Fibroblast of villous mesenchyme (primary cell): ENCODE measurements at places on chromosomes 6 and 20. TPM values are rescaled to one million over a fixed set of nuclear protein-coding genes. Genes with fewer than 3 reads are reported as not detected.

GRCh38 chr6:150491131-150491810 is 108.4 kb upstream of the PLEKHG1 start:
- no peak for DNase-seq

DNA sequence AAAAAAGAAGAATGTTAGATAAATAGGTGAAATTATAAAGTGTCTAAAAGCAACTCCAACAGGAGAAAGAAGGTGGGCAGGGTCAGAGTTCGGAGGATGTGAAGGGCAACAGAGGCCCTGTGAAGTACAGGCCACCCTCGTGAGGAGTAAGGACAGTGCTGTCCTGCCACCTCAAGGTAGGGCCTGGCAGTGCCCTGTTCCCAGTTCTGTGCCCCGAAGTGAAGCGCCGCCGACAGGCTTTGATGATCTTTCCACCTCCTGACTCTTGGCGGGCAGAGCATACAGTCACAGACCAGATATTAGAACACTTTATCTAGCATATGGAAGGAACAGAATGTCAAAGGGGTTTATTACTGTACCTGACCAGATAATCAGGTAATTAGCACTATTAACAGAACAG is 75.8 kb downstream of the GJA10 start:
- DNase-seq = no peak

DNA sequence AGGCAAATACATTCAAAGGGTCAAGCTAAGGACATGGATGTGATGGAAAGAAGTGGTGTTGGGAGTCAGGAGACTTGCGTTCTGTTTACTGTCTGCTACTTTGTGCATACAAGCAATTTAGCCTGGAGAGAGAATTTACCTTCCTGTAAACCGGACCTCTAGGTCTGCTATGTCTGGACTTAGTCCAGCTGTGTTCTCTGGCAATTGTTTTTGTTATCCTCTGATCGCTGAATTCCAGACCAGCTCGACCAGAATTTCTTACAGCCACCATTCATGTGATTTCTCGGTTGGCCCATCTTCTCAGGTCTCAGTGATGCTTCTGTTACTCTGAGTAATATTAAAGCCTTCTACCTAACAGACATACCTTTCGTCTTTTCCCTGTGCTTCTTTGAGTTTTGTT is 75.2 kb downstream of the LRRC1 start:
- peak; percentile 20 for DNase-seq

DNA sequence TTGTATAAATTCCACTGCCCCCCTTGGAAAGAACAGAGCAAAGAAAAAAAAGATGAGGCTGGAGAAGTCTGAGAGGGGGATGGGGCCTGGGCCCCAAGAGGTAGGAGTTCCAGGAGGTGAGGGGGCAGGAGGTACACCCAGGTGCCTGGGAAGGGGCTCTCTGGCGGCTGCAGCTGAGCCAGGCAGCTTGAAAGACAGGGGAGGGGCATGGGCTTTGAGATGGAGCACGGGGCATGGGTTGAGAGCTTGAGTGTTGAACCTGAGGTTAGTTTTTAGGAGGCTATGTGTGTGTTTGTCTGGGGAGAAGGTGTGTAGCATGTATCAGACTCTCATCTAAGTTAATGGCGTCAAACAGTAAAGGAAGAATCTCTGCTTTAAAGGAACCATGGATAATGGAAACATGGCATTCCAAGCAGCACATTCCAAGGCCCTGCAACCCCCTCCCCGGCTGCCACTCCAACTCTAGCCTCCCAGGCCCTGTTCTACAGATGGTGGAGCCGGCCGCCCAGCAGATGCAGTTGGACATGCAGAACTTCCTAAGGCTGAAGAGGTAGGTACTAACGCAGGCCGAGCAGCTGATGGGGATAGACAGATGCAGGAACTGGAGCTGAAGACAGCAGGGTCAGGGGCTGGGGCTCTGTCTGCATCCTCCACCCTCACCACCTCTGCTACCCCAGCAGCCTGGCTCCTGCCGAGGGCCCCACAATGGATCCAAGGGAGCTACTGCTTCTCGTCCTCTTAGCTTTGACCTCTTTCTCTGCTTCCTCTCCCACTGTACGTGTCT is 42.1 kb downstream of the MDFI start:
- no peak for DNase-seq

DNA sequence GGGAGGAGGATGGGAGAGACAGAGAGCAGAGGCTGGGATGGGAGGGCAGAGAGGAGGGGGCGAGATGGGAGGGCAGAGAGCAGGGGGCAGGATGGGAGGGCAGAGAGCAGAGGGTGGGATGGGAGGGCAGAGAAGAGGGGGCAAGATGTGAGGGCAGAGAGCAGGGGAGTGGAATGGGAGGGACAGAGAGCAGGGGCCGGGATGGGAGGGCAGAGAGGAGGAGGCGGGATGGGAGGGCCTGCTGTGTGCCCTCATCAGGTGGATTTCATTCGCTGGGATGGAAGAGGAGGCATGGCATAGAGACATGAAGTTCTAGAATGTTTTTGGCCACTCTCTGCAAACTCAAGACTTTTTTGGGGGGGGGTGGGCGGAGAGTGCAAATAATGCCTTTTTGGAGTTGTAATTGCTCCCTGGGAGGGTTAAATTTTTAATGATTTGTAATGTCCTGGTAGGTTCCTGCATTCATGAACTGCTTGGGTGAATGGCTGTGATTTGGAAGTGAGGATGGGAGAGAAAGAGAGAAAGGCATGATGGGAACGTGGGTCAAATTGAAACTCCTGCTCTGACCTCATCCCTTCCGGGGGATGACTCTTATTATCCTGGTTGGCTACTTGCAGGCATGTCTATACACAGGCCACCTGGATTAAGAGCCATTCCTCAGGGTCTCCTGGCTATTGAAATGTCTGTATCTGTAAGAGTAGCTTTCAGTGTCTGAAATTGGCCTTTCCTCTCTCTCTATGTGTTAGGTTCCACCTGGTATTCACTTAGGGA is 162.4 kb upstream of the AGPAT4 start:
- DNase-seq = no peak

DNA sequence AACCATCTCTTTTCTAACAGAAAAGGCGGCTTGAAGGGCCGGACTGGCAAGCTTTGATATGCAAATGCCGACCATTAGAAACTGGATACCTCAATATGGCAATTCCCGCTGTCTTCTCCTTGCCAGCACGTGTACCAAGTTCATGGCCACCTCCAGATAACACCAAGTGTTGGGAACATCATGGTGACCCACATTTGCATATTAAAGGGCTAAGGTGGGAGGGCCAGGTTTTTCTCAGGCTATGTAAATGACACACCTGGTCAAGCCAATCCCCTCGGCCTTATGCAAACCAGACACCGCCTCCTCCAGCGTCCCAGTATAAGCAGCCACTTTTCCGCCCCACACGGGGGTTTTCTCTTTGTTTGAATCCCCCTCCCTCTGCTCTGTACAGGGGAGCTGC is 110.7 kb downstream of the DACT2 start:
- no peak for DNase-seq

GRCh38 chr20:60667641-60668040 is 584.4 kb upstream of the CDH4 start:
- no peak for DNase-seq

GRCh38 chr6:158835616-158836221 is 16.6 kb upstream of the EZR start:
- peak; percentile 82 for DNase-seq

DNA sequence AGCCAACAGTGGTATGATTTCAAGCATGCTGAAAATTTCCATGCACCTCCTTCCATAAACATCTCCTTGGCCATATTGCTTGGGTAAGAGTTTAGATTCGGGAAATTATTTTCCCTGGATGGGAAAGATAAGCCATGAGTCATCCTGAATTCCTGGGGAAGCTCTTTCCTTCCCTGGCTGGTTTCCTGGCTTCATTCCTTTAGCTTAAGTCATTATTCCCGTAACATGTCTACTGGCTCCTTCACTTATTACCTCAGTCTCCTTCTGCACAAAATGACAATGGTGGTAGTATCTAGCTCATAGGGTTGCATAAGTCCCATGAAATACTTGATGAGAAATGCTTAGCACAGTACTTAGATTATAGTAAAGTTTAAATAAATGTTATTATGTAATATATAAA is 27.6 kb downstream of the TINAG start:
- DNase-seq = peak; percentile 96

GRCh38 chr6:106772270-106773142 is 143.1 kb downstream of the QRSL1 start:
- DNase-seq = no peak

DNA sequence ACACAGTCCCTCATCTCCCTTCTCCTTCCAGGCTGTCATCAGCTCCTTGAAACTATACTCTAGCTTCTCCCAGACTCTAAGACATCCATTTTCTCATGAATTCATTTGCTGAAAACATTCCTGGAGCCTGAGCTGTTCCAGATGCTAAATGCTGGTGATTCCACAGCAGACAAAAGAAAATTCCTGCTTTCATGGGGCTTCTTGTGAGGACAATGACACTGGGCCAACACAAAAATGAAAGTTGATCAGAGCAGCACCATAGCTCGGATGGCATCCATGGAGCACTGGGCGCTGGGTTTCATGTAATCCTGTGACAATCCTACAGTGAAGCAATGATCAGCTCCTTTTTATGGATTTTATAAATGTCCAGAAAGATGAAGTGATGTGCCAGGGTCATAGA is 47.4 kb upstream of the STX16 start:
- peak; percentile 34 for DNase-seq

DNA sequence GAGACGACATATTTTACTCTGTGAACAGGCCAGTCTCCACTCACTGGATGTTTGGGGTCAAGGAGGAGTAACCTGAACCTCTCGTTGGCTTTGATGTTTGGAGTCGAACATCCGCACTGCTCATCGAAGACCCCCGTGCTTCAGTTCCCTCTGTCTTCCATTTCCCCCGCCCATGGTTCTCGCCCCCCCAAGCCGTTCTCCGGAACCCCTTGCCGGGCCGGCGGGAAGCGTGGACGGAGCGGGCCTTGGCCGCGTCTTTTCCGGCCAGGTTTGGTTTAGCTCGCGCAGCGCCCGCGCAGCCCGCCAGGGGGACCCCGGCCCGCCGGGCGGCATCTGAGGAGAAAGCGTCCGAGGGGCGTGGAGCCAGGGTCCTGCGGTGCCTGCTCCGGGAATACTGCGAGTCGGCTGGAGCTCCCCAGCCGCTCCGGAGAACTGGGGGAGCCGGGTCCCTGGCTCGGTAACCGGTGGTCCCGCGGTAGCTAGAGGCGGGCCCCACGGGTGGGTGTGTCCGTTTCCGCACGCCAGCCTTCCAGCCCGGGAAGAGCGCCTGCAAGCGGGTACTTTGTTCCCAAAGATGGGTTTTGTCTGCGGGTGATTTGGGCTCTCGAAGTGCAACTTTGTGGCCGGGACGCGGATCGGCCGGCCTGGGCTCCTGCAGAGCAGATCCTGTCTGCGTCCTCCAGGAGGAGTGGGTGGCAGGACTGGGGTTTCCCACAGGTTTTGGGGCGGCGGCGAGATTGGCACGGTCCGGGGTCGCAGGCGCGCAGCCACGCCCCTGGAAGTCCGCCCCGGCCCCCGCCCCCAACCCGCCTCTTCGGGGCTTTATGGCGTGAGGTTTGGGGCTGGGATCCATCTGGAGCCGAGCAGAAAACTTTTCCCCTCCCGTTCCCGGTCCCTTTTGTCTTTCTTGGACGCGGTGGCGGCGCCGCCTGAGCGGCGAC is at the start of gene TMEM200A:
TMEM200A (plus strand) TSS at position 852 of the 941 bp plus-strand sequence. CDS start 74,406 bp downstream, outside the sequence.
- DNase-seq = peak; percentile 76

DNA sequence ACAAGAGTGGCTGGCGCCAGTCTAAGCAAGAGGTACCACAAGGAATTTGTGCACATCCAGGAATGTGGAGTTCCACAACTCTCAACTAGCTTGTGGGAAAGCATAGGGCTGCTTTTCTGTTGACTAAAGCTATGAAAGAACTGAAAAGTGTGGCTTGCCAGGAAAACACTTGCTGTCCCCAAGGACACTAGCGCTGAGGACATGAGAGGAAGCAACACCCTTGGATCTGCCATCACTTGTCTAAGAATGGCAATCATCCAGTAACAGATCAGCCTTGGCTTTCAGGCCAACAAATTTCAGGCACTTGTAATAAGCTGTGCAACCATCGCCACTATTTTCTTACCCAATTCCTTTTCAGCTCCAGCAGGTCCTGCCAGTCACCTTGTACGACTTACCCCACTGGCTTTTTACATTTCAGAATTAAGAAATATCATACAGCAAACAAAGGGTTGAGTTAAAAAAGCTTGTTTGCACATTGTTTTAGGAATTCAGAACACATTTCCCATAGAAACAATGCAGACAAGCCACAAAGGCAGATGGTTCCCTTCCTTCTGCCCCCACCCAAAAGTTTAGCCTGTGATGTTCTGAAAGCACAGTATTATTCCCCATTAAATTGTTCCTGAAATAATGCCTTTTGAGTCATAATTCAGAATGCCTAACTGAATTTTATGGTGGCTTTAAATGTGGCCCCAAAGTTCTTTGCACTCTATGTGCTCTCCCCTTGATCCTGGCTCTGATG is 57.9 kb upstream of the SSTR4 start:
- DNase-seq = no peak

DNA sequence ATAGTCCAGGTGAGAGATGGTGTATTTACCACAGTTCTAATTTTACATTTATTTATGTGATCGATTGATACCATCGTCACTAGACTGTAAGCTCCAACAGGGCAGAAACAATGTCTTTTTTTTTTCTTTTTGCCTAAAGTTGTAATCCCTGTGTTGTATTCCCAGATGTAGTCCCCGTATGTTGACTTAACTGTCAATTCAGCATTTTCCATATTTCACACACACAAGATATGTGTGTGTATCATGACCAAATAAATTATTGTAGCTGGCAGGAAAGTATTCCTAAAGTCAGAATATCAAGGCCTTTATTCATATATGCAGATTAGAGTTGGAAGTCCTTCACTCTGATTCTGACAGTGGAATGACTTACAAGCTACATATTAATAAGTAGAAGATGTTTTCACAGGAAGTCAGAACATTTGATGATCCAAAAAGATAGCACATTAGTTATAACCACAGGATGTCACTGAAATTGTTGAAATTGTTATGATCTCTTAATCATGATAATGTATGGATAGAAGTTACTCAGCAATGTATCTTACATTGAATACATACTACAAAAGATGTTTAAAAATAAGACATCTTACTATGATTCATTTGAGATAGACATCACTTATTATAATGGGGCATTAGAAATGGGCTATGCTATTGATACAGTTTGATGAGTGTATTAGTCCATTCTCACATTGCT is 10.6 kb downstream of the RNF182 start:
- DNase-seq = no peak

DNA sequence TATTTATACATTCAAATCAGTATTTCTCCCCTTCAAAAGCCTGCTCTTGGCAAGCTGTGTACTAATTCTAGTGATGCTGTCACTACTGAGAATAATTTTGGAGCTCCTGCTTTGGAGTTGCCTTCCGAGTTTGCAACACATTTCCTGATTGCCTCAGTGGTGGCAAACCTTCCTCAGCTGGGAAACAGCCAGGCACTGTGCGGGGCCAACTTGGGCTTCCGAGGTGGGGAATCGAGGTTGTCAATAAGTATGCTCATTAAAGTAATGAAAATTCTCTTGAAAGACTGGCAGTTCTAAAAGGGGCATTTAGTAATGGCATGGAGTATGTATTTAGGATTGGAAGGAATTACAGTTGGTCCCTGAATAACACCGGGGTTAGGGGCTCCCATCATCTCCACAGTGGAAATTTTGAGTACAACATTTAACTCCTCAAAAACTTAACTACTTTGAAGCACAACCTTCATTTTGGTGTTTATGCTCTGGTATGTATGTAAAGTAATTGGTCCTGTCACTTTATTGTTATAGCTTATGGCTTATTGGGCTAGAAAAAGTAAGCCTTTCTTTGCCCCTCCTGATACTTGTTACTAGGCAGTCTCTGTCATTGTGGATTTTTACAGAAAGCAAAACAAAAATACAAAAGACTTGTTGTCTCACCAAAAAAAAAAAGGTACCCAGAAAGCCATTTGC is 2.7 kb downstream of the PAQR8 start:
- no peak for DNase-seq

GRCh38 chr6:136753624-136754023 is 38.7 kb downstream of the MAP3K5 start:
- no peak for DNase-seq

The ENPP5 gene
- 0.32 and 0.43 TPM in 2 replicates for total RNA-seq

The QKI gene
- total RNA-seq = 153 and 170 TPM in 2 replicates

The PLA2G7 gene
- not detected in 2 replicates for total RNA-seq

The AVP gene
- total RNA-seq = not detected in 2 replicates
